ENCODE measurements at places on chromosomes 7 and 10.

DNA sequence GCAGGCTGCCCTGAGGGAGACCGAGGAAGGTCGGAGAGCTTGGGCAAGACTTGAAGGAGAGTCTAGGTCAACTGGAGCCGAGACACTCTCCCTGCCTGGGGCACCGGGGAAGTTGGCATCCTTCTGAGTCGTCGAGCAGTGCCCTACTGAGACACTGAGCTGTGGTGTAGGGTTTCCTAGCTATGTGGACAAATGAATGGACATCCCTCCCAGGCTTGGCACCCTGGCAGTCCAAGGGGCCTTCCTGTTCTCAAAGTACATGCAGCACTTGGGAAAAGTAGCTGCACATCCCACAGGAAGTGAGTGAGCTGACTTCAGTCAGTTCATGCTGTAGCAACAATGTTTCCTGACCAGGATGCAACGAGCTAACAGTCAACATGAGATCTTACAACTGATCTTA lies 57.2 kb upstream of the INPP5A start:
- no peak for DNase-seq

- no peak for DNase-seq
Observed at GRCh38 chr7:29019896-29020295, 61.8 kb upstream of the TRIL start.

DNA sequence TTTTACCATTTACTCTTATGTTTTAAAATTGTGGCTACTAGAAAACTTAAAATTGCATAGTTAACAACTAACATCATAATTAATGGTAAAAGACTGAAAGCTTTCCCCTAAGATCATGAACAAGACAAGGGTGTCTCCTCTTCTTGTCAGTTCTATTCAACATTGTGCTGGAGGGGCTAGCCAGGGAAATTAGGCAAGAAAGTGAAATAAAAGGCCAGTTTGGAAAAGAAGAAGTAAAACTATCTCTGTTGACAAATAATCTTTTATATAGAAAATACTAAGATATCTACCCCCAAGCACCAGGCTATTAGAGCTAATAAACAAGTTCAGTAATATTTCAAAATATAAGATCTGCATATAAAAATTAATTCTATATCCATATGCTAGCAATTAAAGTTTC lies 46.9 kb upstream of the MXI1 start:
- no peak for DNase-seq

- DNase-seq: no peak
Observed at GRCh38 chr10:105577865-105578607, 936.9 kb downstream of the SORCS3 start.

DNA sequence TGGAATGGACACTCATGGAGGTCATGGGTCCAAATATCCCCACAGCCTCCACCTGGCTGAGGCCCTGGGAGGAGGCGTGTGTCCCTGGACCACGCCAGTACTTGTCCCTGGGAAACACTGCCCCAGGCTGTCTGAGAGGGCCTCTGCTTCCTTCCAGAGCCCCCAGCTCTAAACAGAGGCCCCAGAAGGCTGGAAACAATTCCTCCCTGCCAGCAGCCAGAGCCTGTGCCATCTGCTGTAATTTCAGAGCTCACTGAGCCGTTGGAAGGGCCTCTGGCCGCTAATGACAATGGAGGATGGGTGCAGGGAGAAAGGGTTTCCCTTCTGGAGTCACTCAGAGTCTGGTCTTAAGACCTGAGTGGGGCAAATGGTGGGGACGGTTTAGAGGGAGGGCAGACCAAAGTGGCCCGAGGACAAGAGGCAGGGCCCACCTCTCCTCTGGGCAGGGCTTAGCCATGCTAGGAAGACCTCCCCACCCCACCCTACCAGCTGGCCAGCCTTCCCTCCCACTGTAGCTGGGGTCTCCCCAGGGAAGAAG lies 7.1 kb downstream of the CHAT start:
- no peak for DNase-seq

DNA sequence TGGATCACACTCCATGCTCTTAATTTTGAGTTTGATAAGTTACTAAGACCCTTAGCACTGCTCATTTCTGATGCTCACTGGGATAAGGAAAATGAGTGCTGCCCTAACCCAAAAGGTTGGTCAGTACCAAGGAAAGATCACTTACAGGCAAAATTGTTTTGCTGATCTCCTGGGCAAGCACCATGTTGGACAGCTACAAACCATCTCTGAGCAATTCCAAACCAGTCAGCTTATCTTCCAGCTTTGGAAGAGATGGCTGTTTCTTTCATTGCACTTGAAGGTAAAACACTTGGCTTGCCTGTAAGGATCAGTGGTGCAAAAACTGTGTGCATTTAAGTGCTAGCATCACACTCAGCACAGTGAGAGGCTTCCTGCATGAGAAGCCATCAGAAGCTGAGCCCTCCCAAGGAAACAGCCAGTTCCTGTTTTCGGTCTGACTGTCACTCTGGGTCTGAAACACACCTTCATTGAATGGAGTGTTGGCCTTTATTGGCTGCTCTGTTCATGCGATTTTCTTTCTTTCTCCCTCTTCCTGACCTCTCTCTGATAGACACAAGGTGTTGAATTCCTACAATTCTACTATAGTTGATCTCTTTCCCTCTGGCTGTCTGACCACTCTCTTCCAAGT lies 126.4 kb upstream of the GHITM start:
- no peak for DNase-seq

DNA sequence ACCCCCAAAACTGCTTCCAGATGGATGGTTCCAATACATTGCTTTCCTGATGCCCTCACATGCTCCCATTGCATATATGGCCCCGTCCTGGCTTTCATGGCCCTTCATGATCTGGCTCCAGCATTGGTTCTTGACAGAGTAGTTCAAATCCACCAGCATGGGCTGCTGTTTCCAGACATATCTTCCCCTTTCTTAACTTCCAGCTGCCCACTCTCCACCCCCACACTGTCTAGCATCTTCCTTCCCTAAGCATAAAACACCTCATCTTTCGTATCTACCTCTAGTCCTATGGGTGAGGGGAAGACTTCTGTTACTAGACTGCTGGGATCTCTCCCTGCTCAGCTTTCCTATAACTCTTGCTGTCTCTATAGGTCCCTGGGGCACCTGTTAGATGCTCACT lies 13.2 kb upstream of the GOLGA7B start:
- no peak for DNase-seq

- no peak for DNase-seq
Observed at GRCh38 chr10:72056113-72056512, 32.2 kb downstream of the SPOCK2 start.

GRCh38 chr7:14821757-14822480 lies 80.6 kb downstream of the DGKB start:
- no peak for DNase-seq

- DNase-seq: no peak
Observed at GRCh38 chr10:112215342-112215774, 31.8 kb upstream of the GPAM start.

DNA sequence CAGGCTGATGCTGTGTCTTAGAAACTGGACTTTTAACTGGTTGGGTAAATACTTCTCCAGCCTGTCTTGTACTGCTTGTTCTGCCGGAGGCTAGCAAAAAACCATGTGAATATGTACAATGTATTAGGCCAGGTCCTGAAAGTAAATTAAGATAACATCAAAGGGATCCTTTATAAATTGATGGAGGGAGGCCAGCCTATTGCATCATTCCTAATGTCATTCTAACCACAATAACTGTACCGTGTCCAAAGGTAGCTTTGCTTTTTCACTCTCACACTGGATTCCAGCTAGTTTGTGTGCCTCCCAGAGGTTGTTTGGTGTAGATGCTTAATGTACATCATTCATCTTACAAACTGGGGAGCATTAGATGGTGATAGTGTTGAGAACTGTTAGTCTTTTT lies 91.2 kb upstream of the SEM1 start:
- no peak for DNase-seq

- no peak for DNase-seq
Observed at GRCh38 chr7:131010029-131010716, 276.2 kb upstream of the KLF14 start.

DNA sequence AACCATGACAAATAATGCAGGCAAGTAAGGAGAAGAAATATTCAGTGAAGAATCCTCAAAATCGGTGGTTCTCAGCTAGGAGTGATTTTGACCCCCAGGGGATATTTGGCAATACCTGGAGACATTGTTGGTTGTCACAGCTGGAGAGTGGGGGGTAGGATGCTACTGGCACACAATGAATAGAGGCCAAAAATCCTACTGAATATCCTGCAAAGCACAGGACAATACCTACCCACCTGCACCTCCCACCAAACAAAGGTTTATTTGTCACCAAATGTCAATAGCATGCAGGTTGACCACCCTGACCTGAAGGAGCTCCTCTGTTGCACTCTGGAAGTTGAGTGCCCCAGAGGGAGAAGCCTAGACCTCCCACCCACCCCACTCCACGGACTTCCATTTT lies 1028.6 kb downstream of the CNTNAP2 start:
- DNase-seq: no peak

GRCh38 chr10:126640401-126640800 lies 30.1 kb downstream of the C10orf90 start:
- no peak for DNase-seq

GRCh38 chr10:43225004-43225786 lies 41.7 kb downstream of the RASGEF1A start:
- DNase-seq: no peak

GRCh38 chr10:24453973-24454372 lies 245.0 kb downstream of the KIAA1217 start:
- no peak for DNase-seq

DNA sequence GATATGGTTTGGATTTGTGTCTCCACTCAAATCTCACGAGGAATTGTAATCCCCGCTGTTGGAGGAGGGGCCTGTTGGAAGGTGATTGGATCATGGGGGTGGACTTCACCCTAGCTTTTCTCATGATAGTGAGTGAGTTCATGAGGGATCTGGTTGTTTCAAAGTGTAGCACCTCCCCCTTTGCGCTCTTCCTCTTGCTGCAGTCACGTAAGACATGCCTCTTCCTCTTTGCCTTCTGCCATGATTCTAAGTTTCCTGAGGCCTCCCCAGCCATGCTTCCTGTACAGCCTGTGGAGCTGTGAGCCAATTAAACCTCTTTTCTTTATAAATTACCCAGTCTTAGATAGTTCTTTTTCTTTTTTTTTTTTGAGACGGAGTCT lies 17.1 kb downstream of the CDNF start:
- DNase-seq: no peak

GRCh38 chr10:67268146-67268545 lies 342.3 kb downstream of the LRRTM3 start:
- no peak for DNase-seq

GRCh38 chr7:38796626-38797501 lies 112.1 kb downstream of the VPS41 start:
- DNase-seq: peak; percentile 61

- DNase-seq: no peak
Observed at GRCh38 chr10:108070789-108071188, 906.3 kb upstream of the SORCS1 start.

- DNase-seq: no peak
Observed at GRCh38 chr10:6141296-6142151, 52.7 kb downstream of the RBM17 start.

- no peak for DNase-seq
Observed at GRCh38 chr10:19970256-19970655, 154.0 kb downstream of the PLXDC2 start.

DNA sequence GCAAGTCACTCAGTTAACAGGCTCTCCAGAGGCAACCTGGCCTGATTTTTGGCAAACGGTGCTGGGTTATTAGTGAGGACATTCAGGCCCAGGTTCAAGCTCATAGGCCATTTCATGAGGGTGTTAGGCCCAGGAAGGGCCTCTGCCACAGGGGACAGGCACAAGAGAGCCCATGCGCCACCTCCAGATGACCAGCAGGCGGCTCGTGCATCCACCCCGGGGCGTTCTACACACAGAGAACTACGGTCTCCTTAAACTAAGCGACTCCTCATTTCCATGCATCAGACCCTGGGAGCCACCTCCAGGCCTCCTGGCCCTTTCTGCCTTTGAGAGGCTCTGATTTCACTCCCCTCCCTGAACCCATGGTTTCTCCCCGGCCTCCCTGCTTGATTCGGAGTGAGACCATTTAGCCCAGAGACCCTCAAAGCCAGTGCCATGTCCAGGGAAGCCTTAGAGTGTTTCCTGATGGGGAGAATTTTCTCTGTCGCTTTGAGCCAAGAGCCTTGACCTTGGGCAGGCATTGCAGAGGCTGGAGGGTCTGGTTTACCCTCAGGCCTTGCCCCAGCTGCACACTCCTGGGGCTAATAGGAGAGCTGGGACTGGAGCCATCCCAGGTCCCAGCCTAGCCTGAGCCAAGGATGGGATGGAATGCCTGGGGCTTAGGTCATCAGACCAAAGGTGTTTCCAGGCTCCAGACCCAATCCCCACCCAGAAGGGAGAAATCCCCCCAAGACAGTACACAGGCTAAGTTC lies 188.0 kb downstream of the GRID1 start:
- no peak for DNase-seq

- no peak for DNase-seq
Observed at GRCh38 chr7:5526100-5526905, 102.7 kb upstream of the TNRC18 start.

- DNase-seq: no peak
Observed at GRCh38 chr7:122300956-122301833, 3.4 kb downstream of the FEZF1 start.

DNA sequence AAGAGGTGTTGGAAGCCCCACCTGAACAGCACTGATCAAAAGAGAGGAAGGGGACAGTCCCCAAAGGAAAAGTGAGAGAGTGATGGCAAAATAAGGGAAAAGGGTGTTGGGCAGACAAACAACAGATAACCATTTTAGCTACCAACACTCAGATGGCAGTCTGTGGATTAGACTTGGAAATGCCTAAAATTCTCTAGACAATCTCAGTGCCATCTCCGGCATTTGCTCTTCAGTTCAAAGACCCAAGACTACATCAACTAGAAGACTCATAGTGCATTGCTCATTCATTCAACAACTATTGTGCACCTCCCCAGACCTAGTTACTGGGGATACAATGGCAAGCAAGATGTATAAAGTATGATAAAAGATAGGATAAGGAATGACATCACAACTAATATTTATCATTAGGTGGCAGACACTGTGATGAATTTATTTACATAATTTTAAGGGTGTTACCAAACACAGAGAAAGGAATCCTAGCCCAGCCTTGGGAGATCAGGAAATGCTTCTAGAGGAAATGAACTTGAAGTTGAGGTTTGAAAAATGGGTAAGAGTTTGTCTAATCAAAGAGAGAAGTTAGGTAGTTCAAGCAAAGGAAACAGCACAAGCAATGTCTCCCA lies 109.3 kb upstream of the ARID5B start:
- DNase-seq: no peak

- peak; percentile 21 for DNase-seq
Observed at GRCh38 chr7:37247861-37248260, 200.8 kb downstream of the ELMO1 start.

DNA sequence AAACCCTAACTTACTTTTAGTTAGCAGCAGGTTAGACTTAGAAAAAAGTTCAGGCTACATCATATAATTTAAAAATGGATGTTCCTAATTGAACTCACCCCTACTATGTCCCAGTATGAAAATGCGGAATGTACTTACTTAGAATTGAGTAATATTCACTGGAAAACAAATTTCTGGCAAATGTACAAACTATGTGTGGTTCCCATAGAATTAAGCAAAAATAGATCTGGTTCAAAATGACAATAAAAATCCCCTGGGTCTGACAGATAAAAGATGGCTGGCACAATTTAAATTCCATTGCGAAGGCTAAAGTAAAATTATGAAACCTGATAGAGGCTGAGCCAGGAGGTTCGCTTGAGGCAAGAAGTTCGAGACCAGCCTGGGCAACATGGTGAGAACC lies 42.4 kb upstream of the PRKAR2B start:
- DNase-seq: no peak

- no peak for DNase-seq
Observed at GRCh38 chr10:24969841-24970281, 17.5 kb upstream of the PRTFDC1 start.

GRCh38 chr10:15172306-15172840 lies 3.9 kb upstream of the NMT2 start:
- no peak for DNase-seq

- no peak for DNase-seq
Observed at GRCh38 chr10:12934777-12935176, 66.7 kb downstream of the CCDC3 start.

Data from renal pelvis (tissue), 12 donors.